ENCODE measurements at places on chromosomes 5 and 9. TPM values are rescaled to one million over a fixed set of nuclear protein-coding genes. Genes with fewer than 3 reads are reported as not detected.

DNA sequence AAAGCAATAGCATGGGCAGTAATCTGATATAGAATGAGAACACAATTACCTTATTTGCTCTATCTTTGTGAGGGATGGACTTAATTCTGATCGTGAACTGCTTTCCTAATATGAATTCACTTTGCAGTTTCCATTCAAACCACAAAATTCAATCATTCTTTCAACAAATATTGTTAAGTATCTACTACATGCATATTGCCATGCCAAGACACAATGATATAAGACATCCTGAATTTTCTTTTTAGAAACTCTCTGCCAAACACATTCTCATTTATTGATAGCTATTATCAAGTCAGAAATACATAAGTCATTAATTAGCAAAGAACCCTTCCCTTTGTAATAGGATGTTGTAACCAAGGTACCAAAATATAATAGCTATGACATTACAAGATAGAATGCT is 121.6 kb upstream of the TARS1 start:
- no peak for DNase-seq

Gene CATSPER3
- 0.45 TPM for total RNA-seq

DNA sequence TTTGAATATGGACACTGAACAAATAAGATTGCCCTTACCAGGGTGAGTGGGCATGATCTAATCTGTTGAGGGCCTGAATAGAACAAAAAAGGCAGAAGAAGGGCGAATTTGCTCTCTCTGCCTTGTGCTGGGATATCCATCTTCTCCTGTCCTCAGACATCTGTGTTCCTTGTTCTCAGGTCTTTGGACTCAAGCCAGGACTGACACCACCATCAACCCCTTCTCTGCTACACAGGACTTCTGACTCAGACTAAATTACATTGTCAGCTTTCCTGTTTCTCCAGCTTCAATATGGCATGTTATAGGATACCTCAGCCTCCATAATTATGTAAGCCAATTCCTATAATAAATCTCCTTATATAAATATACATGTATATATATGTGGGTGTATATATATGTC is 40.8 kb upstream of the SLCO6A1 start:
- DNase-seq = no peak

GRCh38 chr9:108224716-108225115 is 631.1 kb downstream of the ACTL7B start:
- no peak for DNase-seq

DNA sequence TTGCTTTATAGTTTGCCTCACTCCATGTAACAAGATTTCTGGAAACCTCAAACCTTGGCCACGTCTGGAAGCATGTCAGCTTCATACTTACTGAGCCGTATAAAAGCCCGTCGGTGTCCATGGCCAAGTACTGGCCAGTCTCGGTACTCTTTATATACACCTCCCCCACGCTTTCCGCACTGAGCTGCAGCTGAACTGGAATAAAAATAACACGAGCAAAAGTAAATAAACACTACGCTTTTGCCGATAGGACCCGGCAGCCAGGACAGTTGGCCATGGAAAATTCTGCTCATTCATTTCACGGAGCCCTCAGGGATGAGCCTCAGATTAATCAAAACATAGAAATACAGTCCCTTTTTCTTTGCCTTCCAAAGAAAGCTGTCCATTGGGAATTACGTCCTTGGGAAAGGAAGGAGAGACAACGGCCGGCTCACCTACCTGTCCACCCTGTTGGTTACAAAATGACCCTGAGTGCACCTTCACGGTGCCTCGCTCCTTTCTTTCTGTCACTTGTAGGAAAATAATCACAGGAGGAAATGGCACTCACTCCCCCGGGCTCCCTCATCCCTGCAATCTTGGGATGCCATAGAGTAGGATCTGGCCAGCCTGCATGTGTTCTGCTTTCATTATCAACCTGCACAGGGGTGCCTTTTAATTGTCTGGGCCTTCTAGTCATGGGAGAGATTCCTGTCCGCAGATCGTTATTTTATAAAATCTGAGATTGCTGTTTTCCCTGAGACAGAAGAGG is 85.1 kb downstream of the FGF1 start:
- peak; percentile 46 for DNase-seq

DNA sequence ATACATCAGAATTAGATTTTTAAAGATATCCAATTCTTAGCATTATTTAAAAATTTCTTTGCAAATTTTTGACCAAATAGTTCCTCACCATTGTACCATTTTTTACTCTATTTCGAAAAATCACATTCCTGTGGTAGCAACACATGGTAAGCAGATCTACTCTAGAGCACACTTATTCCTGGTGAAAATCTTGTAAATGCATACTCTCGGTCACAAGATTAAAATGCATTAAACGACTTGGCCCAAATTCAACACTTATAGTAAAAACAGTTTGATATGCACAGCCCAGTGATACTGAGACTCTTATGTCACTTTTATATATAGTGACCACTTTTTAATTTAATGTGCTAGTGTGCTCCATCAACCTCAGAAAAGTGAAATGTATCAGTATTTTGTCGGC is 208.8 kb upstream of the TARS1 start:
- DNase-seq = no peak

Gene LHX2
- total RNA-seq = 0.64 TPM

GRCh38 chr5:135718151-135718550 is 116.3 kb upstream of the SLC25A48 start:
- no peak for DNase-seq

DNA sequence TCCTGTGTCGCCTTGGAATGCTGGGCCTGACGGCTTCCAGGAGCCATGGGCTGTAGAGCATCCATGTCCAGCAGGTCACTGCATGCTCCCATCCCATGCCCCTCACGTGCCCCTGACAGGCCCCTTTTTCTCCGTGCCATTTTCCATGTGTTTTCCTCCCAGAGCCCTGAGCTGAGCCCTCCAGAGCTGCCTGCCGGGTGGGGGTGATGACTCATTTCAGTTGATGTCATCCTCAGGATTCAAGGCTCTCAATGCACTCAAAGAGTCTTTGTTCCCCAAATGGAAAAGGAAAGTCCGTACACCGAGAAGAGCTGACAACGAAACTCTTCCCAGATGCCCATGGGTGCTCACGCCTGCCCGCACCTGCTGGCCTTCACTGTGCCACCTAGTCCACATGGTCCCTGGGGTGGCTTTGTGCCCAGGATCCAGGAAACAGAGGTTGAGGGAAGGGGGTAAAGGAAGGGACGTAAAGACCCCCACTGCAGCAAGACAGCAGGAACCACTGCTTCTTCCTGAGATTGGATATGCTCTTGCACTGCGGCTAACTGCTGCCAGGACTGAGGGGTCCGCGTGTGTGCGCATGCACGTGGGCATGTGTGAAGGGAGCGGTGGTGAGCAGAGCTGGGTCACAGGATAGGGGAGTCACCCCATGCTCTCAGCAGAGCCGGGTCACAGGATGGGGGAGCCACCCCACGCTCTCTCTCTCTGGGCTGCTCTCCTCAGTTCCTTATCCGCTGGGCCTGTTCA is 27.6 kb downstream of the COL15A1 start:
- DNase-seq = no peak

DNA sequence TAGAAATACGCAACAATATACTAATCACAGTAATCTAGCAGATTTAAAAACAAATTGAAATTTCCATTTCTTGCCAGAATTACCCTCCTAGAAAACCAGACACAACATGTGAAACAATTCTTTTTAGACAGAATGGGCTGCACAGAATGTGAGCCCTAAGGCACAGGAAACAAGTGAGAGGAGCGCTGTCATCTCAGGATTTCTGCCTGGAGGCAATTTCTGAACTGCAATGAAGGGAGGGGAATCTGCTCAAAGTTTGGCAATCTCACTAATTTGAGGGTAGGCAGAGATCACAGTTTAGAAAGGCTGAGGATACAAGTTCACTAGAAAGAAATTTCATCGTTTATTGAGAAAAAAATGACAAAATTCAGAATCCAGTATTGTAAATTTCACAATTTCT is 70.3 kb downstream of the INIP start:
- no peak for DNase-seq

DNA sequence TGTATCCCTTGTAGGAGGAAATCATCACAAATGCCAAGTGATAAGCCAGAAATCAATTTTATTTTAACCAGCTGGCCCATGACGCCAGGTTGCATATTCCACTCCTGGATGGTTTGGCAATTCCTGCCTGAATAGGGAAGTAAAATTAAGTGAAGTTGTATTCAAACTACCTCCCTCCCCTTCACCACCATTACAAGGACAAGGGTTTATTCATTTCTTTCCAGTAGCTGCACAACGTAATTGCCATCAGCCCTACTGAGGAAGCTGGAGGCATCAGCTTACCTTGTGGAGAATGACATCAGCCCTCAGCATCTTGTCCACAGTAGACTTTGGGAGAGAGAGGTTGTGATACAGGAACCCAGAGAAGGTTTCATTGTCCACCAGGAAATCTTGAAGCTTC is 66.6 kb downstream of the ABCA1 start:
- no peak for DNase-seq

DNA sequence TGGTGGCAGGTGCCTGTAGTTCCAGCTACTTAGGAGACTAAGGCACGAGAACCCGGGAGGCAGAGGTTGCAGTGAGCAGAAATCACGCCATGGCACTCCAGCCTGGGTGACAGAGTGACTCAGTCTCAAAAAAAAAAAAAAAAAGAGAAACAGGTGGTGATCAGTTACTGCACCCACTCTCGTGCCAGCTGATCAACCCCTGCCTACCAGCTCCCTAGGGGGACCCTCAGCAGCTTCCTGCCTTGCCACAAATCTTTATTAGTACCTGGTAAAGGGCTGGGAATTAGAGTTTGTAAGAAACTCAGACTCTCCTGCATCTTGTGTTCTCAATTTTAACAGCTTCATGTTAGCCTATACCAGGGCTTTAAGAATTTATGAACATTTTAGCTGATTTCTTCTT is 914.9 kb downstream of the EFNA5 start:
- no peak for DNase-seq

DNA sequence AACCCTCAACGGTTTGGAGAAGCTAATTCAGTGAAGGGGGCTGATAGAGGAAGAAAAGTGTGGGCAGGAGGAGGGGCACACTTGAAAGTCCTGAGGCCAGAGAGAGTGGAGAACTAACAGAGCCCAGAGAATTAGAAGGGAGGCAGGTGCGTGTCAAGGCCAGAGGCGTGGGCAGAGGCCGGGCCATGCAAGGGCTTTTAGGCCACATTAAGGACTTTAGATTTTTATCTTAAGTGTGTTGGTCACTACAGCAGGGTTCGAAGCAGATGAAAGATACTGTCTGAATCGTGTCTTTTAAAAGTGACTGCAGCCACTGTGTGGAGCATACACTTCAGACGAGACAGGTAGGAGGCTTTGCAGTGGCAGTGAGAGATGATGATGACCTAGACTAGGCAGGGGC is 6.7 kb downstream of the ADRA1B start:
- DNase-seq = no peak

DNA sequence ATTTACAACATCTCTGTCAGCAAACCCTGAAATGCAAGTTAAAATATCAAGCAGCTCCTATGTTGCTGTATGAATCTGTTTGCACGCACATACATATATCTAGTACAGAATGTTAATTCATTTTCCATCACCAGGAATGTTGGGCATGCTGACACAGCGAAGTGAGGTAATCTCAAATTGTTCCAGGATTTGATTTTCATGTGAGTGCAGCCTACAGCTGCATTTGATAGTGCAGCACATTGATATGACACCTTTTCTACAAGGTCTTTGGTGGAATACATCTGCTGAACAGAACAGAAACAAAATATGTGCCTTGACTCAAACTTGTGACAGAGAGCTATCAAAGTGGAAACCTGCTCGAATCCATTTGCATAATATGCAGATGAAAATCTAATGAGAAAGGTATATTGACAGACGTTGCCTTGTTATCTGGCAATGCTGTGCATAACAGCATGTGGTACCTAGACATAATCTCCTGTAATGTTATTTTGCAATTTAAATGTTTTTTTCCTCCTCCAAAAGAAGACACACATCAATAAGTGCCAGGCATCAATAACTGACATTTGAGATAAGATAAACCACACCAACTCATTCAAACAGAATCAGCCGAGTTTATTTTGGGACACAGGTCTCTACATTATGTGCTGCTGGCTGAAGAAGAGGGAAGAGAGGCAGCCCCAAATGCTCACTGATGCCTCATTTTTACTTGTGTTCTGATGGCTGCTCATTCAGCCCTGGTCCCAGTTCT is 512.2 kb downstream of the ZNF608 start:
- no peak for DNase-seq
